ENCODE measurements at places on chromosomes 12 and 14.
A peak's percentile ranks its signal among the peaks of the same experiment; 100 is the strongest.

- DNase-seq: no peak
These were observed 503.6 kb downstream of the TMEM121 start for GRCh38 chr14:106029959-106030358.

- DNase-seq: peak; percentile 17
These were observed 241.4 kb downstream of the BMP4 start for GRCh38 chr14:53715193-53715721.

DNA sequence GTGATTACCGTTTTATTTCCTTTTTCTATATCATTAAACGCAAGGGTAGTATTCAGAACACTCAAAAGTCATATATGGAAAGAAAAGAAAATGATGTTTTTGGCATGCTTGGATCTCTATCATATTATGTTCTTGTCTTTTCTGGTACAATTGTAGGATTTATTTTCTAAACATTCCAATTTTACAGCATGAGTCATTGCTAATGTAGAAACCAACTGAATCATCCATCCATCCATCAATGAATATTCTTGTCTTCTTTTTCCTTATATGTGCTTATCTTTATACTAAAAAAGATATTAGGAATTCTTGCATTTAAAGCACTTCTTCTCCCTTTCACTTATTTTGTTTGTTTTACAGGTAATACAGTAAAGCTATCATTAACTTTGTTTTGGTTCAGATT, 20.4 kb upstream of the AMIGO2 start:
- DNase-seq: no peak

DNA sequence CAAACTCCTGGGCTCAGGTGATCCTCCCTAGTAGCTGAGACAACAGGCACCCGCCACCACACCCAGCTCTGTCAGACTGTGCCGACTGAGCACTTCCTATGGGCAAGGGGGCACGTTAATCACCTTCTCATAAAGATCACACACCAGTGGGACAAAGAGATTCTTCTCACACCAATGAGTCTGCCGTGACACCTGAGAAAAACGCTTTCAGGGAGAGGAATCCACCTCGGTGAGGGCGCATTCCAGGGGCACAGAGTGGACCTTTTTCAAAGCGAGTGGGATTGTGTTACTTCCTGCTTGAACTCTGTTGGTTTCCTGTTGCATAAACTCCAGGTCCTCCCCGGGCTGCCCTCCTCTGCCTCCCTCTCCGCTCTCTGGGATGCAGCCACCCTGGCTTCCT, 17.5 kb upstream of the SCARB1 start:
- no peak for DNase-seq

DNA sequence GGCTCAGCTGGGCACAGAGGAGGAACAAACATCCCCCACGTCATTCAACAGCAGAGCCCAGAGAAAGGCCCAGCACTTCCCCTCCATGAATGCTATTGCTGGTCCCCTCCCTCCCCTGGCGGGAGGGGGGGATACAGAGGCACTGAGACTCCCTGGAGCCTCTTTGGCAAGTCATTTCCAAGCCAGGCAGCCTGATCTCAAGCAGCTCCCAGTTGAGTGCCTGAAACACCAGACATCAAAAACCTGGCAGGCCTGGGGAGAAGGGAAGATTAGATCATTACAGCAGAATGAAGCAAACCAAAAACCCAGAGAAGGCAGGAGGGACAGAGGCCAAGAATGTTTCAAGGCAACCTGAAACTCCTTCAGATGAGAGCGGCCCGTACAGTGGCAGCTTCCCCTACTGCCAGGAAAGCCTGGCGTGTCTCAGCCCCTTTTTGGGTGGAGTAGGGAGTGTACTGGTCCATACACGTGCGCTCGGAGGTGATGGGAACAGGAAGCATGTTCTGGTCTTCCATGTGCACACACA, 92.1 kb downstream of the LRRC74A start:
- DNase-seq: no peak

DNA sequence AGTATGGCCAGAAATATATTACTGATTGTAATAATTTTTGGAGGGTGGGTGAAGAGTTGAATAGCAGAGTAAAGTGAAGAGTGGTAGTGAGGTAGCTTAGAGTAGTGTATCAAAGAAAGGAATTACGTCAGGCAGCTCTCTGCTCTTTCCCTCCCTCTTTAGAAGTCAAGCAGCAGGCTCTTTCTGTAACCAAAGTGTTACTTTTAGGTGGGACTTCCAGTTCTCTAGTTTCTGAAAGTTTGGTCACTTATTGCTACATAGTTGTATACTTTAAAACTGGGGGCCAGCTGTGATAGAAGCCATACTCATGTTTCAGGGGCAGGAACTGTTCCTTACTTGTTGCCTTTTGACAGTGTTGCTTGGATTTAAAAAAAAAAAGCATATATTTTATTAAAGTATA, 30.6 kb downstream of the ATF7IP start:
- DNase-seq: no peak

- no peak for DNase-seq
These were observed 173.1 kb downstream of the FBXL14 start for GRCh38 chr12:1421091-1421846.

GRCh38 chr14:68599896-68600610, 192.8 kb downstream of the ZFP36L1 start:
- no peak for DNase-seq

DNA sequence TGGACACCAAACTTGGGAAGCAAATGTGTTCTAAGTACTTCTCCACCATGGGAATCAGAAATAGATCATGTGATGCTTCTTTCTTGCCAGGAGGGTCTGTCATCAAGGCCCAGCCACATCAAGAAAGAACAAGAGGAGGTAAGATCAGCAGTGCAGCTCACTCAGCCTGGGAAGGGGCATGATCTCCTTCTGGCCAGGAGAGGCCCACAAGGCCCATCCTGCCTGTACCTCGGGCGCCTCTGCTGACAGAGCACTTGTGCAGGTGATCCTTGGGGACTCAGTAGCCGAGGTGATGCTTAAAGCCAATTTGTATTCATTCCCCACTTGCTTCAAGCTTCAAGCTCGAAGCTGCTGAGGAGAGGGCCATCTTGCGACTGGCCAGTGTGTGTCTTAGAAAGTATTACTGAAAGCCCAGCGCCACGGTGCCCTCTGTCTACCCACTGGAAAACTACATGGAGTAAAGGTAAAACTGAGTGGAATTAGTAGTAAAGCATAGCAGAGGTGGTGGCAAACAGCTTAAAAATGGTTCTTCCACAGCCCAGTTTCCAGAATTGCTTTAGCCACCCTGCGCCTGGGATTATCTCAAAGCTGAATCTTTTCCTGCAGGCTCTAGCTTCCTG, 26.2 kb downstream of the RTRAF start:
- DNase-seq: no peak

GRCh38 chr12:104462931-104463339, 6.2 kb downstream of the CHST11 start:
- no peak for DNase-seq

DNA sequence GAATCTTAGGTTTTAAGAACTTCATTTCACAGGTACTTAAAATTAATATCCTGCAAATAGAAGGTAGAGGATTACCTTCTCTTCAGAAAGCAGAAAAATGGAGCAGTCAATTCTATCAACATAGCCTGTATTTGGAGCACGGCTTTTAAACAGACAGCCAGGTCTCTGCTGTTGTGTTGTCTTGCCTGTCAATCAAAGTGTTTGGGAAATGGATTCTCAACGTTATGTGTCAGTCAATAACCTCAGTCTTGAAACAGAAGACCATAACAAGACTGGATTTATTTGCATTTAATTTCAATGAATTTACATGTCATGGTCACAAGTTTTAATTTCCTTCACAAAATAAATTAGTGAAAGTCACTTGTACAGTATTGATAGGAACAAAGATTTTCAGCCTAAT, 51.9 kb upstream of the KRR1 start:
- DNase-seq: no peak

- no peak for DNase-seq
These were observed 295.1 kb downstream of the FOXG1 start for GRCh38 chr14:29061702-29062101.

DNA sequence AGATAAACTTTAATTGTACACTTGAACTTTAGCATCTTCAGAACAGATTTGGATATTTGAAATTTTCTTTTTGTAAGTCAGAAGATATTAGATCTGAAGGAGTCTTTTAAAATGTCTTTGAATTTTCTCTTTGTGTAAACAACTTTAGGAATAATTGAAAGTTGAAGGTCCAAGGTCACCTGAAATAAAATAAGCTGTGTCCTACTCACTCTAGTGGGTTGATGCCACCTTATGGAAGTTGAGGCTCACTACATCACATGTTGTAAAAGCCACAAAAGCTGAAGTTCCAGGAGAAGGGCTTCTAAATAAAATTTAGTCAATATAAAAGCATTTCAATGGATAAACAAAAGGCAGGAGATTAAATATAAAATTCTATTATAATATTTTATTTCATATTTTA, 122.0 kb upstream of the ATXN7L3B start:
- peak; percentile 3 for DNase-seq

GRCh38 chr14:75662966-75663365, 1.9 kb downstream of the TTLL5 start:
- no peak for DNase-seq

GRCh38 chr14:32679927-32680612, 258.6 kb upstream of the NPAS3 start:
- no peak for DNase-seq

- no peak for DNase-seq
These were observed 88.3 kb downstream of the STON2 start for GRCh38 chr14:81311778-81312177.

DNA sequence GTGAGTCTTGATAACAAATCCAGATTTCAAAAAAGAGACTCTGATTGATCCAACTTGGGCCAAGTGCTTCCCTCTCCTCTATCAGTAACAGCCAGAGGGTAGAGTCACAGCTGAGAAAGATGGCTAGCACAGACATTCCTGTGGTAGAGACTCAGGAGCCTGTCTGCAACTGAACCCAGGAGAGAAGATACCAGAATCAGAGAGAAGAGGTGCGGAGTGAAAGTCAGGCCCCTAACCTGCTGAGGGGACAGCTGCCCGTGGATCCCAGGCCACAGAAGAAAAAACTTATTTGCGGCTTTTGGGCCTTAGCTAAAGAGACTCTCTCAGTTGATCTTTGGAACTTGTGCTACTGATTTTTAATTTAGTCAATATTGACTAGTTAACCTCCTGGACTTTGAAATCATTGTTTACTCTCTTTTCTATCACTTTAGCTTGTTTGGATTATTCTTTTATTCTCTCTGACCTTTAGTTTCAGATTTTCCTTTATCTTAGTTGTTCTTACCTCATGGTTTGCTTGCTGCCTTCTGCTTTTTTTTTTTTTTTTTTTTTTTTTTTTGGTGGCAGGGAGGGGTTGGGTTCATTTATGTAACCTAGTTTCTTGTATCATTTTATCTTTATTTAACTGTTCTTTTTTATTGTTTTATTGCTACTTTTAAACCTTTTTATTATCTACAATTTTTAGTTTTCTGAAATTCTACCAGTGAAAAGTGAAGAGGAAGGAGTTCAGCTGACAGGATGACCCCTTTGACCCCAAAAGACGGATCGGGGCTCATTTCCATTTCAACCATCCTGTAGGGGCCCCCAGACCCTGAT, 154.9 kb upstream of the KRR1 start:
- DNase-seq: no peak

- DNase-seq: no peak
These were observed 276 bp upstream of the BMAL2 start for GRCh38 chr12:27332407-27332713.
